Fibroblast of skin of abdomen (primary cell): ENCODE measurements at places on chromosomes 6 and 20.
A peak's percentile ranks its signal among the peaks of the same experiment; 100 is the strongest.

GRCh38 chr6:144334150-144334708, 49.1 kb downstream of the UTRN start:
- no peak for DNase-seq

GRCh38 chr6:79005024-79005423, 73.0 kb downstream of the PHIP start:
- no peak for DNase-seq

- DNase-seq: peak; percentile 89
These were observed 87.2 kb downstream of the FKBP5 start for GRCh38 chr6:35601331-35602132.

DNA sequence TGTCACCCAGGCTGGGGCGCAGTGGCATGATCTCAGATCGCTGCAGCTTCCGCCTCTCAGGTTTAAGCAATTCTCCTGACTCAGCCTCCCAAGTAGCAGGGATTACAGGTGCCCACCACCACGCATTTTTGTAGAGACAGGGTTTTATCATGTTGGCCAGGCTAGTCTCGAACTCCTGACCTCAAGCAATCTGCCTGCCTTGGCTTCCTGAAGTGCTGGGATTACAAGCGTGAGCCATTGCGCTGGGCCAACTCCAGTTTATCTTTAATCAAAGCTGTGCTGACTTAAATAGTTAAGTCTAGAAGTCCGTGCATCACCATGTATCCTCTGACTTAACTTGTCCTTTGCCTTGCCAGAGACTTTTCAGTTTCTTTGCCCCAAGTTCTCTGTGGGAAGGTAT, 224.3 kb downstream of the TMEM242 start:
- DNase-seq: no peak

DNA sequence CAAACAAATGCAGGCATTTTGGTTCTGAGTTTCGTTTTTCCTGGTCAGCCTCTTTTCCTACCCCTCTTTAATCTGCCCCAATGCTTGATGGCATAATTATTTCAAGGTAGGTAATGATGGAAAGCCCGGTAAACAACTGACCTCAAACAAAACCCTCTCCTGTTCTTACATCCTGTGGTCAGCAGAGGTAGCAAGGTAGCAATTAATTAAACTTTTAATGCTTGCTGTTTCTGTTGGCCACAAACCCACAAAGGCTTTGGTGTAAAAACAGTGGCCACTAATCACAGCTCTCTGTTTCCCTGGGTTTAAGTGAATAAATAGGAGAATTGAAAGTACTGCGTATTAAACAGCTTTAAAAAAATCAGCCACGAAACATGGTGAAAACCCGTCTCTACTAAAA, 261.5 kb upstream of the SOX4 start:
- DNase-seq: no peak

GRCh38 chr6:155461556-155461955, 5.9 kb upstream of the NOX3 start:
- peak; percentile 62 for DNase-seq

DNA sequence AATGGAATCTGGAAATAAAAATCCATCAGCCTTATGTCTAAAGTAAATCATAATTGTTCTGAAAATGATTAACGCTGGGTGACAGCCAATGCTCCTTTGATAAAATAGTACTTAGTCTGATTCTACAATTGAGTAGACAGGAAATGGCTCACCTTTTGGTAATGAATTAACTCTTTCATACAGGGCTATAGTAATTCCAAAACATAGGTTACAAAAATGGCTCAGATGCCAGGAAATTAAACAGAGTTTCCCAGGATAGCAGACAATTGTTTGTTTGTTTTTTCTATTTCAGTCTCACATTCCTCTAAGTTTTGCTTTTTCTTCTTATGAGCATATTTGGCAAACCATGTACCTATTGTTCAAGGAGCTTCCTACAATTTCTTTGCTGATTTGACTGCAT, 257.2 kb upstream of the EPHA7 start:
- DNase-seq: no peak

DNA sequence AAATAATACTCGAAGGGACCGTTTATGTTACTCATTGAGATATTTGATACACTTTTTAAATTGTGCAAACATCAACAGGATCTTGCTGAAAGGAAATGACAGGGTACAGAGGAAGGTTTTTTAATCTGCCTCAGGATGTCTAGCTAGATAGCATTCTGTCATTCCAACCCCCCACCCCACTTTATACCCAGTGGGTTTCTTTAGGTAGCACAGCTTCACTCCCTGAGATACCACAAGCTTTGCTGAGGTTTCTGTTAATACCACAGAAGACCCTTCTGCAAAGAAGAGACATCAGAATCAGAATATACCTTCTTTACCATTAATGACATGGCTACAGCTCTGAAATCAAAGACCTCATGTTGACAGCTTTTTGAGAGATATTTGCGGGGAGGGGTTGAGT, 1.3 kb downstream of the PHACTR2 start:
- no peak for DNase-seq

DNA sequence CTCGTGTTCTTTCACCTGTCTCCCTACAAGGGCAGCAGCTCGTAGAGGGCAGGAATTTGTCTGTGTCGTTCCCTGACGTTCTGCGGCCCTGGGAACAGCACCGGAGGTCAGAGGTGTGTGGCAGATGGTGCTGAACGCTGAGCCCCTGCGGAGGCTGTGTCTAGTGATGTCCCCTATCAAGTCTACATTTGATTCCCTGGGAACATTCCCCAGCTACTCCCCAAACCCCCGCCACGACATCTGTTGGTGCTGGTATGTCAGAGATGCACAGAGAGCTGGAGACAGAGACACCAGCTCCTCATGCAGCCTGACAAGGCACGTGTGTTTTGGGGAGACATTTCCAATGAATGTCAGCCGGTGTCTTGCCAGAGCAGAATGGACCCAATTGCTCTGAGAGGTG, 7.7 kb downstream of the PMEPA1 start:
- no peak for DNase-seq

DNA sequence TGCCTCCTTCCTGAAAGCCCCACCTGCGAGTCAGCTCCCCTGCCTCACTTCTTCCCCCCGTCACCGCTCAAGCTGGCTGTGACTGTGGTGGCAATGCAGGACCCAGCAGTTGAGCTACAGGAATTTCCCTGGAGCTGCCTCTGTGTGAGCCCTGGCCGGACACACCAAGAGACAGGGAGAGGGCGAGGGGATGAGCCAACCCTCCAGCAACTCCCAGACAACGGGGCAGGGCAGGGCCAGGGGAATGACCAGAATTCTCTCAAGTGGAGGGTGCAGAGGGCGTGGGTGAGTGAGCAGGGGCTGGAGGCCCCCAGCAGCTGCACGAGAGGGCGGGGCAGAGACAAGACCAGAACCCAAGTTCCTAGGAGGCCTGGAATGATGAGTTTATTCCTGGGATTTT, 4.9 kb upstream of the ARFGAP1 start:
- no peak for DNase-seq

GRCh38 chr6:12148317-12148801, 136.2 kb downstream of the HIVEP1 start:
- DNase-seq: peak; percentile 73

- no peak for DNase-seq
These were observed 4.1 kb upstream of the RAB23 start for GRCh38 chr6:57226221-57226620.

DNA sequence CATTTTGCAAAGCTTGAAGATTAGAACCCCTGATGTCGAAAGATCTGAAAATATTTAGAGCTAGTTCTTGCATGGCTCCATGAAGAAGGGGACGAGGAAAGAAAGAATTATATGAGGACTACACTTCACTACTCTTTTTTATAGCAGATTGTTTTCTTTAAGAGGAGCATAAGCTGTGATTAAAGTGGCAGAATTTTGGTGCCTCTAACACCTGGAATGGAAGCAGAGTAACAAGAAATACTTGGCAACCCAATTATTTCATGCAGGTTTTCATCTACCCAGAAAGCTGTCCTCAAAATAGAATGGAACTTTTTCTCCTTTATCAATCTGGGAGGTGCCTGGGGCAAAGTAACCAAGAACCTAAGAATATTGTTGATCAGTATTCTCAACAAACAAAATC, 4.0 kb downstream of the METTL24 start:
- no peak for DNase-seq

DNA sequence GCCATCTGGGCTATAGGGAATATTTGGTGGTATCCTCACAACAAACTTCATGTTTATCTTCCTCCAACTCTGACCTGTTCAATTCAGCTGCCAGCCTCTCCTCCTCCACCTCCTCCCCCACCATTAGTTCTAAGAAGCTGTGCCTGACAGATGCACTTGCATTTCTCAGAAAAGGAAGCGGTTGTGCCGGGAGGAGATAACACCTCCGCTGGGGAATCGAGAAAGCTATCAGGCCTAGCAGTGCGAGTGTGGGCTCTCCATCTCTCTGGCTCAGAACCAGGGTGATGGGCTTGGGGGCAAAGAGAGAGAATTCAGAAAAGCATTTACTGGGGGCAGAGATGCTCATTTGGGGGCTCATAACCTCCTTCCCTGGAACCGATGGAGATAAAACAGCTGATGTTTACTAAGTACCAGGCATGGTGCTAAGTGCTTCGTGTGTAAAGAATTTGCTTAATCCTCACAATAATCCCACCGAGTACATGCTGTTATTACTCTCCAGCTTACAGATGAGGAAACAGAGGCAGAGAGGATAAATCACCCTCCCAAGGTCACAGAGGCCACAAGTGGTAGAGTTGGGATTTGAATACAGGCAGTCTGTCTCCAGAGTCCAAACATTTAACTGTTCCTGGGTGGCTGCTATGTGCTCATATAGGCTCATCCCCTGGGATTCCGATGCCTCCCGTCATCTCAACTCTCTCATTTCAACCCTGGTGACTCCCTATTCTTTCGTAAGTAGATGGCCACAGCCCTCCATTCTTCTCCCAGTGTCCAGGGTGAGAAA, 38.3 kb downstream of the COX4I2 start:
- DNase-seq: no peak

- no peak for DNase-seq
These were observed 568.4 kb downstream of the NKAIN2 start for GRCh38 chr6:124371974-124372475.

DNA sequence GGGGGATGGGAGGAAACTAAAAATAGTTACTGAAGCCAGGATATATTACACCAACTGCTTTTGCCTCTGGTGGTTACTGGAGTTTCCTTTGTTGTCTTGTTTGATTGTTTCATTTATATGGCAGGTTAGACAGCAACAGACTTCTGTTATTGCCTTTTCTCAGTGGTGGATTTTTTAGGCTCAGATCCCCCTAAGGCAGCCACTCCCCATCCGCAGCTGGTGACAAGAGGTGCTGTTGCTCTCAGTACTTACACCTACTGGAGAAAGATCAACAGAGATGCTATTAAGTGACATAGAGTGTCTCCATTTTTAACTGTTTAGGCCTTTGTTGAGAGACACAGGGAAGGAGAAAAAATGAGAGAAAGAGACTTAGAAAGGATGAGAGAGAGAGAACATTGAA, 552.1 kb downstream of the PKHD1 start:
- no peak for DNase-seq

- no peak for DNase-seq
These were observed 70.0 kb upstream of the TBXT start for GRCh38 chr6:166237617-166238016.

DNA sequence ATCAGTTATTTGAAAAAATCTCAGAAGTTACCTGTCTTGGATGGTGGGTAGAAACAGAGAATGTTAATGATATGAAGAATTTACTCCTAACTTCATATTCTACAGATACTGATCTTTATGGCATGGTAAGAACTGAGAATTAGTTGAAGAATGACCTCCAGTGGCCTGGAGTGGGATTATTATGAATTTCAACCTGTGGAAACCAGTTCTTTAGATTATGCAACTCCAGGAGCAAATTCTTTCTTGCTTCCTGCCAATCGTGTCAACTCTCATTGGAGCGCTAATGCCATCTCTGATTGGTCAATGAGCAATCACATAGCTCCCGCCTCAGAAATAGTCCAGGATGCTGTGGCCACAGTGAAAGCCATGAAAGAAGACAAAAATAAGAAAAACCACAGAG, 40.6 kb downstream of the LYRM2 start:
- peak; percentile 23 for DNase-seq

GRCh38 chr6:1494671-1495070, 105.3 kb downstream of the FOXF2 start:
- no peak for DNase-seq

- no peak for DNase-seq
These were observed 31.9 kb upstream of the PRSS35 start for GRCh38 chr6:83480470-83480869.

DNA sequence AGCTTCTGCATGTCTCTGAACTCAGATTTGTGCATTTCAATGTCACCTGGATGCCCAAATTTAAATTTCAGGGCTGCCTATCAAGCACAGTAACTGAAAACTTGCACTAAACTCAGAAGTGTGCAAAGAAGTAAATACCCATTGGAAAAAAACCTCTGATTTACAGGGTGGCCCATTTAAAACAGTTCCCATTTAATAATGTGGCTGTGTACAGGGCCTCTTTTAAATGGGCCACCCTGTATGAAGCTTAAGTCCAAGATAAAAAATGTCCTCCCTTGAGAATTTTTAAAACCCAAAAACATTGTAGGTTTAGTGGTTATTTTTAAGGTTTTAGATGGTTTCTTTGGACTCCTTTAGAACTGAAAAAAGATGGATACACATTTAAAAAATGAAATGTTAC, 202.1 kb upstream of the RUNX2 start:
- DNase-seq: no peak

DNA sequence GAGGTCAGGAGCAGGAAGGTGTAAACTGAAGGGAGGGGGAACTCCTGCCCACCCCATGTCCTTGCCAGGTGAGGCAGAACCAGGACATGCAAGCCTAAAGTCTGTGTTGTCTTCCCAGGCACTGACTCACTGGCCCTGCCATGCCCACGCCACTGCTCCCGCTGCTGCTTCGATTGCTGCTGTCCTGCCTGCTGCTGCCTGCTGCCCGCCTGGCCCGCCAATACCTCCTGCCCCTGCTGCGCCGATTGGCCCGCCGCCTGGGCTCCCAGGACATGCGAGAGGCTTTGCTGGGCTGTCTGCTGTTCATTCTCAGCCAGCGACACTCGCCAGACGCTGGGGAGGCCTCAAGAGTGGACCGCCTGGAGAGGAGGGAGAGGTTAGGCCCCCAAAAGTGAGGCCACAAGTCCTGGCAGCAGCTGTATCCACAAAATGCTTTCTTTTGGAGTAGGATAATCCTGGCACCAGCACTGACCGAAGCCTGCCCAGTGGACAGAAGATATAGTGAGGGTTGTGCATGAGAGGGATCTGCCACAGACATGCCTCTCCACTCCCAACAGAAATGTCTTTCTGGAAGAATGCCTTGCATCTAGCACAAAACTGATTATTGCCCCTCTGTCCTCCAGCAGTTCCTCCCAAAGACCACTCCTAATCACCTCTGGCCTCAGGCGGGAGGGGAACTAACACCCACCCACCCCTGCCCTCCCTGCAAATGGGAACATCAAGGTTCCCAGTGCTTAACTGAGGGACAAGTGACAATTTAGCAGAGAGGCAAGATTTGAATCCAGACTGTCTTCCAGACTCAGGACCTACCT, 812 bp downstream of the MYMX start:
- DNase-seq: no peak

DNA sequence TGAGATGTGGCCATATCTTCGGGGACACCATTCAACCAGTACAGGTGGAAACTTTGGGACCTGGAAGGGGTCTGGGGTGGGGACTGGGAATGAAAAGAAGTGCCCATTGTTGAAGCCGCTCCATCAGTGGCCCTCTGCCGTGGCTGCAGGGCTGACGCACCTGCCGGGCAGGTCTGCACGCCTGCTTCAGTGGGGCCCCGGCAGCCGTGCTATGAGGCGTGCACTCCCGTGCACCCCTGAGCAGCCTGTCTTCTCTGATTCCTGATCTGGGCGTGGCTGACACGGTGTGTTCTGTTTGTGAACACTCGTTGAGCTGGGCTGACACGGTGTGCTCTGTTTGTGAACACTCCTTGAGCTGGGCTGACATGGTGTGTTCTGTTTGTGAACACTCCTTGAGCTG, 155.9 kb downstream of the TAF4 start:
- no peak for DNase-seq
